ENCODE measurements at places on chromosomes 12 and 14.

DNA sequence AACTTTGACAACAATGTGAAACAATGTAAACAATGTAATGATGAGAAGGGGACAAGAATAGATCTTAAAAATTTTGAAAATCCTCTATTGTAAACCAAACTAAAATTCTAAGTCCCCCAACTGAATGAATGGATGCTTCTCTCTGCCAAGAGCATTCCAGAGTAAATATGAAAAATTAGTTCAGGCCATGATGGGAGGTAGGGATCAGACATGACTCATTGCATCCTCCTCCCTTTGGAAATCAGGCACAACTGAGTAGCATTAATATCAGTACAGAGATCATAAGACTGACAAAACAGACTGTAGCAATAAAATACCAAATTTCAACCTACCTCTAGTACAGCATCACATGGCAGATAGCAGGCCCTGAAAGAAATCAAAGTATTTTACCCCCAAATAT, 559.9 kb downstream of the C12orf50 start:
- DNase-seq, result no peak

DNA sequence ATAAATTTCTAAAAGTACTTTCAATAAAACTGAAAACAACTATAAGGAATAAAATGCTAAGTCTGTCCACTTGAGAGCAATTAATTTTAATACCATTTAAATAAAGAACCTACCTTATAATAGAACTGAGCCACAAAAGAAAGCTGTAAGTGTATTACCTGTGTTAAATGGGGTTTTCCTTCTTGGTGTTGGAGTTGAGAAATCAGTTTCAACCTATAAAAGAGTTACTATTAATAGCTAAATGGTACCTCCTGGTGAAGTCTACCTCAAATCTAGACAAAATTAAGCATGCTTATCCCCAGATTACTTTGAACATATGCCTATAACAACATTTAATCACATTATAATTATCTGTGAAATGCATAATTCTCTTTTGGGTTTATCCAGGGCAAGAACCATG, 48.8 kb downstream of the MIS18BP1 start:
- no peak for DNase-seq

DNA sequence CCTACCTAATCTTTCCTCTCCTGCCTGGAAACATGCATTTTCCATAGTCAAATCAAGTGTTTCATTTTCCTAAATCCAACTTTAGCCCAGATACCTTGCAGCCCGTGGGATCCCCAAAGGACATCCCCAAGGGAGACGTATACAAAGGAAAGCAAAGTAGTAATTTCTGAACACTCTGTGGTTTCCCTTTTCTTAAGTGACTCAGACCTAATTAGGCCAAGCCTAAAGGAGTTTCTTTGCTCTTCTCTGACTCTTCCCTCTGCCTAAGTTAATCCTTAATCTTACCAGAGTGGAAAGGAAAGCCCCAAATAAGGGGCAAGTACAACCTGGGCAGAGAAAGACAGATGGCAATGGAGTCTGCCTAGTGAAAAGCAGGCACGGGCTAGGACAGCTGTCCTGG, 250.3 kb downstream of the SPTSSA start:
- no peak for DNase-seq

- no peak for DNase-seq
These were observed 13.7 kb upstream of the ZNF84 start for GRCh38 chr12:133023566-133023965.

GRCh38 chr12:83102499-83102898, 415.8 kb downstream of the TMTC2 start:
- DNase-seq, result no peak

- no peak for DNase-seq
These were observed 60.4 kb upstream of the SLC6A15 start for GRCh38 chr12:84973026-84973425.

DNA sequence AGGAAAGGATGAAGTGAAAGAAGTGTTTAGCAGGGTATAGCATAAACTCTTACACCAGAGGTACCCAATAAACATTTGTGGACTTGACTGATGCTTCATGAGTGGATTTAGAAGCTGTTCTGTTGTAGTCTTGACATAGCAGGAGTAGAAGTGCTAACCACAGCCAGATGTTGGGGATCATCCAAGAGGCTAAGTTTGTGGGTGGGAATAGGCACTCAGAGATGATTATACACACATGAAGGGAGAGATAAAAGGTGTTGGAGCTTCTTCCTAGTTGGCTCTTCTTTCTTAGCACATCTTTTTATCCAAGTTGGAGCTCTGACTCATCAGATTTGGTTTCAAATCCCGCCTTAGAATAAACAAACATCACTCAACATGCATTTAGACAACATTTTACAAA, 166.7 kb upstream of the E2F7 start:
- no peak for DNase-seq

GRCh38 chr12:1533602-1534304, 60.6 kb downstream of the FBXL14 start:
- peak; percentile 32 for DNase-seq

DNA sequence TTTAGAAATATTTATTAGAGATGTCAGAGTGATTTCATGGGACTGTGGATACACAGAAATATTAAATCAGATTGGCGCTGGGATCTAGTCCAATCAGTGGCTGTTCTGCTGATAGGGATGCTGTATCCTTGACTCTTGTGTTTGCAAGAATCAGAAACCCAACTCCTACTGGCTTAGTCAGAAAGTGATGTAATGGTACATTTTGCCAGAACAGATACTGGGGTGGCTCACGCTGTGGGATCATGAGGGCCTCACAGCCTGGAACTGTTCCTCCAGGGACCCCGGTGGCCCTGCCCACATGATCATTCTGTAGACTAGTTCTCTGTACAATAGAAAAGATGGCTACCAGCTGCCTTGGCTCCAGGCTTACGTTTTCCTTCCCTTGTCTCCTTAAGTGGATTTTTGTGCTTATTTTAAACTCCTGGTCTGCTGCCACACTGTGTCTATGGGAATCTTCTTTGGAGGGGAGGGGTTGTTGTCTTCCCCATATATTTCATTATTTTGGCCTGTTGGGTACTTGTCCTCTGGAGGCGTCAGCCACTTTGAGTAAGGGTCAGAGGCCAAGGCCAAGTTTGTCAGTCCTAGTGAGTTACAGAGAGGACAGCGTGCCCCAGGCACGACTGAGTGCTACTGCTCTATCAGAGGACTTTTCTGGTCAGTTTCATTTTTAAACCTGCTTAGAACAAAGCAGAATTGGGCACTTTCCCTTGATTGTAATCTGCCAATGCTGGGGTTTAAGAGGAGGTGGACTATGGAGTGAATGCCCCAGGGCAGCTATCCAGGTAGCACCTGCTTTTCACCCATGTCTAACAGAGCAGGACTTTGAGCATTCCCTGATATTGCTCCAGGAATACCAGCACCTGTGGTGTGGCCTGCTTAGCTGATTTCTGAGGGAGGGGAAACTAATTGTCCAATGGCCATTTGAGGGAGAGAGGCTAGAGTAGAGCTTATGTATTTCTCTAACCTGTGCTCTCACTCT, 164.3 kb downstream of the SLC5A8 start:
- DNase-seq, result no peak

DNA sequence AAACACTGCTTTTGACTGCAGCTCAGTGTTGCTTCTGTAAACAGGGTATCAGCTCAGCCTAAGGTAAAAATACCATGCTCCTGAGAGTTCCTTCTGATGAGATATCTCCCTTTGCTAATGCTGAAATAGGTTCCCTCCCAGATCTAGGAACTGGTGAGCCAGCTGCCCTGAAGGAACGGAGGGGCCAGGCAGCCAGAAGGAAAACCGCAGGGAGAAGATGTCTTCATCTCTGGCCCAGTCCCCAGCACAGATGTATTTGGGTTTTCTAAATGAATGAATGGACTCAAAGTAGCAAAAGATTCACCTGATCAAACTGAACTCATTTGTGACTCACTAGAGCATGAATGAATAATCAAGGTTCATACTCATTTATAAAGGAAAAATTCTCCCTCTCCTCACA, 247.8 kb downstream of the MSRB3 start:
- no peak for DNase-seq

DNA sequence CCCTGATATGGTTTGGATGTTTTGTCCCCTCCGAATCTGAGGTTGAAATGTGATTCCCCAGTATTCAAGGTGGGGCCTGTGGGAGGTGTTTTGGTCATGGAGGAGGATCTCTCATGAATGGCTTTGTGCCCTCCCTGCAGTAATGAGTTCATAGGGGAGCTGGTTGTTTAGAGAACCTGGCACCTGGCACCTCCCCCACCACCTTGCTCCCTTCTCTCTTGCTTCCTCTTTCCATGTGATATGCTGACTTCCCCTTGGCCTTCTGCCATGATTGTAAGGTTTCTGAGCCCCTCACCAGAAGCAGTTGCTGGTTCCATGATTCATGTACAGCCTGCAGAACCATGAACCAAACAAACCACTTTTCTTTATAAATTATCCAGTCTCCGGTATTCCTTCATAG, 32.6 kb downstream of the CD163L1 start:
- DNase-seq, result peak; percentile 2

DNA sequence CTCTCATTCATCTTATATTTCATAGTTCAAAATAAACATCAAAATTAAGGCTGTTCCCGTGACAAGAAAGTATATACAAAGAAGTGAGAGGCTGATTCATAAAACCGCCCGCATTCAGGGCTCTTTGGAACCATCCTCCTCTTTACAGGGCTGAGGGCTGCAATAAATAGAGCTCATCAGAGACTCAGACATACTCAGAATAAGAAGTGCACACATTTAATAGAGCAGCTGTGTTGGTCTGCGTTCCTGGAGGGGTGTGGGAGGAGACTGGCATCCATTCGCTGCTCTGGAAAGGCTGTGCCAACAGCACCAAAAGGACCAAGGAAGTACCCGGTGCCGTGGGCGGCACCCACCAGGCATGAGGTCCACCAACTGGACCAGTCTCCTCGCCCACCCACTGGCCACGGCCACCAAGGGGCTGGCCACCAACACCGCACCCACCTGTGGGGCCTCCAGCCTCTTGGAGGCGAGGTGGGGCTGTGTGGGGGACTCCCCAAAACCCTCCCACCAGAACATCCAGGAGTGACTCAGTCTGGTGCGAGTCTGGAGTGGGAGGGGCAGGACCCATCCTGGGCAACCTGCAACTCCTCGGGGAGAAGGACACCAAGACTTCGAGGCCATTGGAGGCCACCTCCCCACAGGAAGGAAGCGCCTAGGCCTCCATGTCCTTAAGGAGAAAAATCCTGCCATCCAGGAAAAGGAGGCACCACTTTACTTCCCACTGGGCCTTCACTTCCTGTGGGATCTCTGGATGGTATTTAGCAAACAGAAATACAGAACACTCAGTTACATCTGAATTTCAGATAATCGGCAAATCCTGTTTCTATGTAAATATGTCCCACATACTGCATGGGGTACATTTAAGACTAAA, 32.7 kb downstream of the VCPKMT start:
- DNase-seq, result peak; percentile 58

DNA sequence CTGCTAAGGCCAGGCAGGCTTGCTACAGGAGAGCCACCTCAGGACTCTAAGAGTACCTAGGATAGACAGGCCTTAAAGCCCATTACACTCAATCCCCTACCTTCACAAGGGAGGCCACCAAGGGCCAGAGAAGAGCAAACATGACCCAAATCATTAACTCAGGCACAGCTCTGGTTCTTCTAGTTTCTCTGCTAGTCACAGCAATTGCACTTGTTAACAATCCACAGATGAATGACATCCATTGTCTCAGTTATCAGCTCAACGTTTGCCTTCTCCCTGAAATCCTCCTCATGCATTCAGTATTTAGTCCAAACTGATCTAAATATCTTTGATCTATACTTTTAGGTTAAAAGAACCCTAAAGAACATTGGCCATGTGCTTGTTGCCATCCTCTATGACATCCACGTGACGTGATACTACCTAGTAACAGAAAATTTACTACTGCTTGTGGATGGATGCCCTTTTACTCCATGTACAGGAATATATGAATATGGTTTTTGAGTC, 164.5 kb downstream of the STXBP6 start:
- no peak for DNase-seq

DNA sequence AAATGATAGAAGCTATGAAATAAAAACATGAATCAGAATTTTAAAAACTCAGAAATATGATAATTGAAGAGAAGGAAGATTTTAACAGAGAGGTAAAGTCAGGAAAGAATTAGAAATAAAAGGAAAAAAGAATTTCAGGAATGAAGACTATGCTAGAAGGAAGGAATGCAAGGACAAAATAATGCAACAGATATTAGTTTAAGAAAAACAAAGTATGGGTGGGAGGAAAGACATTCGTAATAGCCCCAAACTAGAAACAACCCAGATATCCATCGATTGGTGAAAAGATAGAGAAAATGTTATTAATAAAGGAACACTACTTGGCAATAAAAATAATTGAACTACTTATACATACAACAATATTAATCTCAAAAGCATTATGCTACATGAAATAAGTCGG, 129.6 kb downstream of the AKAP6 start:
- no peak for DNase-seq

DNA sequence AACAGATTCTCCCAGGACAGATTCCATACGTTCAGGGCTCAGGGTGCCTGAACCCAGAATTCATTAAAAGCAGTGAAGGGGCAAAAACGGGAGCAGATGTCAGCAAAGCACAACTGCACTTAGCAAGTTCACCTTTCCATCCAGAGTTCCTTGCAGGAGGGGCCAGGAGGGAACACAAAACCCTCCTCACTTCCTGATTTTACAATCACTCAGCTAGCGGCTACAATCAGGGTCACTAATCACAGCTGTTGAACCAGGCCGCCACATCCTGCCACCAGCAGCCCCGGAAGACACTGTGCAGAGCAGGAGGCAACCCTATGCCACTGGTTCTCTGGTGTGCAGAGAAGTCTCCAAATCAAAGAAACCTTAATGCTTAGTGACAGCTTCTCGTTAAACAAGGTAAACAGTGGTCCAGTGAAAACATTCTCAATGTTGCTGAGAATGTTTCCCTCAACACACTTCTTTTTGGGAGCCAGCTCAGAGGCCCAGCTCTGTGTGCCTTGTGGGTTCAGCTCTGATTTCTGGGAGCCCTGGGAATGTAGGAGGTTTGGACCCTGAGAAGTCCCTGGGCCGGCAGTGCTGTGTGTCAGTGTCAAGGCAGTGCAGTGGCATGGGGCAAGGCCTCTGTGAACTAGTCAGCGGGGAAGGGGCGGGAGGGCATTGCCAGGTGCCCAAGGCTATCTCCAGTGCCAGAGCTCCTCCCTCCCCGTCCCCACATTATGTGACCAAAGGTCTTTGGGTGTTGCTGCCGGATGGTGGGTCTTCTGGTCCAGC, 54.5 kb downstream of the VCPKMT start:
- DNase-seq, result peak; percentile 80

DNA sequence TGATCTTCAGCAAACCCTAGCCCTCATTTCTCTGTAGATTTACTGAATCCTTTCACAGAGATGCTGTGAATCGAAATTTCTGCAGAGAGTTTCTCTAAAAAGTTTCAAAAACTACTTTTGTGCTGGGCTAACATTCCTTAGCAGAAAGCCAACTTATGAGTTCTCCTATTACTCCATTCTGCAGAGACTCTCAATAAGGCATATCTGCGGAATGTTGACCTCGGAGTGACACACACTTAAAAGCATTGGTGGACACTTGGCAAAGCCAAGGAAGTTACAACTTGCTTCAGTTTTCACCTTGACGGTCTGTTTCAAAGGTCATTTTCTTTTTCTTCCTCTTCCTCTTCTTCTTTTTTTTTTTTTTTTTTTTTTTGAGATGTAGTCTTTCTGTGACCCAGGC, 75.8 kb downstream of the WIF1 start:
- DNase-seq, result no peak
